H7 (cell line): ENCODE measurements at places on chromosomes 7 and 10. TPM values are rescaled to one million over a fixed set of nuclear protein-coding genes. Genes with fewer than 3 reads are reported as not detected.

Gene ZNF804B
- not detected in 2 replicates for total RNA-seq

DNA sequence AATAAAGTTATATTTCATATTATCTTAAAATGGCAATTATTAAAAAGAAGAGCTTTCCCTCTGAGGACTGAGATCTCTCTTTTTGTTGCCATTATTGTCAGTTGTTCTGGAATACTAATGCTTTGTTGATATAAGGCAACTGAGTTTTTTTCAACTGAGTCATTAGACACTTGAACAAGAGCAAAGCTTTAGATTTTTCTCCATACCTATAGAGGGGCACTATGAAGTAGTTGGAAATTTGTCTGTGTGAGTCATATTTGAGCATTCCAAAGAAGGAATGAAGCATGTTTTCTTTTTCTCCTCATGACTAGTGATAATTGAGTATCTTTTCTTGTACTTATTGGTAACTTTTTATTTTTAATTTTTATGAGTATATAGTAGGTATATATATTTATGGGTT, 24.5 kb downstream of the RPA3 start:
- DNase-seq = no peak

GRCh38 chr7:159122276-159122675, 22.4 kb downstream of the VIPR2 start:
- no peak for DNase-seq

DNA sequence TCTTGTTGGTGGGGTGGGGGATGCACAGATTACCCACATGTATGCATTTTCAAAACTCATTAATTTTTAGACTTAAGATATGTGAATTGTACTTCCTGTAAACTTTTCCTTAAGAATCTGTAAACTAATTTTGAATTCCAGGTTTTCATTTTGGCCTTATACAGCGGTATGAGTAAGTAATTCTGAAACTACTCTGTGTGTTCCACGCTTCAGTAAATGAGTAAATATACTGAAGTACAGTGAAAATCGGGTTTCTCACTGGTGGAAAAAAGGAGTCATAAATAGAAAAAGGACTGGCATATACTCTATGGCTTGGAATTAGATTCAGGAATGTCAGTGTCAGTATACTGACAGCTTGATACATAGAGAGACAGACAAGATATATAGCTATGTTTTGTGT, 72.8 kb downstream of the CTTNBP2 start:
- no peak for DNase-seq

DNA sequence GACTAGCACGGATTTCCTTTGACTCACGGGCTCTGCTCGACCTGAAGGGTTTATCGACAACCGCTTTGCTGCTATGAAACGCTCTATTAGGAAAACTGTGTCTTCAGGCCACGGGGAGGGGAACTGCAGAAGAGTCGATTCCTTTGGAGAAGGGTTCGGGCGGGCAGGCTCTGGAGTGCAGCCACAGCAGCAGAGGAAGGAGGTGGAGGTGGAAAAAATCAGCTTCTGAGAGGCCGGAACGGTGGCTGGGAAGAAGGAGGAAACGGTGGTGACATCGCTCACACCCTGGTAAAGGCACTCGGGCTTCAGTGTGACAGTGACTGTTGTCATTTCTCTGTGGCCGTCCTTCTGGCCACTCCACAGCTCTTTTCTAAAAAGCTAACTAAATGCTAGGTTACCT, 64.6 kb upstream of the MGMT start:
- no peak for DNase-seq

- DNase-seq = no peak
Measured at GRCh38 chr10:72753760-72754231, 61.9 kb downstream of the MCU start.
